ENCODE measurements at places on chromosomes 7 and 10.

- no peak for DNase-seq
These were observed 17.9 kb upstream of the CC2D2B start for GRCh38 chr10:95889830-95890229.

- DNase-seq, result no peak
These were observed 95.4 kb upstream of the AFAP1L2 start for GRCh38 chr10:114499630-114500190.

- no peak for DNase-seq
These were observed 1086.9 kb downstream of the NRG3 start for GRCh38 chr10:82961864-82962263.

DNA sequence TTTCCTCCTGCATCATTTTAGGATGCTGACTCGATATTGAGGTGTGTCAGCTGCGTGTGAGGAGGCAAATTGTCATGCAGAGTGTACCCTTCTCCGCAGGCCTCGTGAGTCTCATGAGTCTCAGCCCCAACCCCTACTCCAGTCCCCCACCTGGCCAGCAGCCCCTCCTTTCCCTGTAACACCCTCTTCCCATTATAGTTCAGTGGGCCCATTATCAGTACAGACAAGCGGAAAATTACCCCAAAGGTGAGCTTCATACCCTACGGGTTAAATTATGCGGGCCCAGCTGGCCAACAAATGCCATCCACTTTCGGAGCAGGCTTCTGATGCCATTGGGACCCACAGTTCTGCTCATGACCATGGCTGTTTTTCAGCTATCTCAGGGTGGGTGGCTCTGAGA lies 25.2 kb downstream of the SFTPD start:
- DNase-seq, result no peak

- no peak for DNase-seq
These were observed 30.6 kb downstream of the SEC61G start for GRCh38 chr7:54728411-54728810.

GRCh38 chr10:11682267-11682683 lies 59.9 kb upstream of the ECHDC3 start:
- no peak for DNase-seq
